Nephron progenitor cell (in vitro differentiated cells): ENCODE measurements at places on chromosomes 16 and 17.

DNA sequence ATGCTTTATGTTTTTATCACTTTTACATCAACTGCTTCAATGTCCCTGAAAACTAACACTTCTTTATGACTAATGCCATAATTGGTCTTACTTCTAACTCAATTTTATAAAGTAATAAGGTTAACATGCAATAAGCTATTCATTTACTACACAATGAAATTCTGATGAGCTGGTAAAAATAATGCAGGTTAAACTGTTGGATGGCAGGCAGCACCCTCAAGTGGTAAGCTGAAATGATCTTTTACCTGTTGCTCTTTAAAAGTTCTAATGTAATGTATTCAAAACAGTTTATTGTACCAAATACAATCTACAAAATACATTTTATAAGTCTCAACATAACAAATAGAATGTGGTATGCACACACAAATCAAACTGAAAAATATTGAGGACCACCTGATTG, 1280.3 kb downstream of the CDH8 start:
- no peak overlapping the region for H3K27ac ChIP-seq
- DNase-seq = no peak
- H3K36me3 ChIP-seq = no peaks in the 10 kb centered on the region
- H3K4me1 ChIP-seq = no peaks in the 10 kb centered on the region
- H3K4me3 ChIP-seq = no peak overlapping the region
- H3K27me3 ChIP-seq = no peaks in the 10 kb centered on the region

- no peak overlapping the region for H3K27ac ChIP-seq
- no peak for DNase-seq
- H3K4me3 ChIP-seq = no peak overlapping the region
- no peaks in the 10 kb centered on the region for H3K36me3 ChIP-seq
- peaks cover 8% of the 10 kb centered on the region for H3K4me1 ChIP-seq
Observed at GRCh38 chr16:74257061-74257460, 39.6 kb upstream of the PSMD7 start.

- H3K4me1 ChIP-seq = peaks cover 20% of the 10 kb centered on the region
- no peak overlapping the region for H3K4me3 ChIP-seq
- no peak overlapping the region for H3K27ac ChIP-seq
- peaks cover 4% of the 10 kb centered on the region for H3K36me3 ChIP-seq
- no peak for DNase-seq
- H3K27me3 ChIP-seq = peaks cover 7% of the 10 kb centered on the region
Observed at GRCh38 chr17:57046749-57047148, 38.3 kb upstream of the AKAP1 start.

GRCh38 chr17:35299135-35299534, 56.3 kb downstream of the SLFN5 start:
- no peak overlapping the region for H3K27ac ChIP-seq
- no peaks in the 10 kb centered on the region for H3K4me1 ChIP-seq
- peaks cover 16% of the 10 kb centered on the region for H3K27me3 ChIP-seq
- no peaks in the 10 kb centered on the region for H3K36me3 ChIP-seq
- no peak for DNase-seq

- H3K36me3 ChIP-seq = no peaks in the 10 kb centered on the region
- no peak overlapping the region for H3K27ac ChIP-seq
- peaks cover 8% of the 10 kb centered on the region for H3K4me1 ChIP-seq
- peaks cover 9% of the 10 kb centered on the region for H3K27me3 ChIP-seq
Observed at GRCh38 chr16:778447-778846, 9.7 kb downstream of the RPUSD1 start.

DNA sequence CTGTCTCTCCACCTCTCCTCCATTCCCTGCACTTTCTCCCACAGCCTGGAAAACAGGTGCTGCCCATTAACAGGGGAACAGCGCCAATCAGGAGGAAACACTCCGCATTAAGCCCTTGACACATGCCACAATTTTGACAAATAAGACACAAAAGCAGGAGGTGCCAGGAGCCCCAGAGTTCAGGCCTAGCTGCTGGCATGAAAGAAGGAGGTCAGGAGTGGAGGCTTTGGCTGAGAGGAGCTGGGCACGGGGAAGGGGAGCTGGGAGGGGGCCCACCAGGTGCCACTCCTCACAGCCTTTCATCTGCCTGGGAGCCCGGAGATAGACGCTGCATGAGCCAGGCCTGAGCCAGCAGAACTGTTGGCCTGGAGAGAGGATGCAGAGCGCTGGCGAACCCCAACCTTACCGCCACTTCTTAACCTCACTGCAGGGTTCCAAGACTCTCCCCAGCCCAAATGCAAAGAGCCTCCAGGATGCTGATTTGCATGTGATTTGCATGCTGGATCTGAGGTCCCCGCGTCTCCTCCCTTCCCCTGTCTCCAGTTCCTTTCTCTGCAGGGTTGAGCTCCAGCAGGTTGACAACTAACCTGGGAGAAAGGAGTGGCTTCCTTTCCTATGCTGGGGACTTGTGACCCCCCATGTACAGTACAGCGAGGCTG, 139.8 kb upstream of the SDK2 start:
- peaks cover 26% of the 10 kb centered on the region for H3K27me3 ChIP-seq
- no peaks in the 10 kb centered on the region for H3K36me3 ChIP-seq
- DNase-seq = no peak
- no peak overlapping the region for H3K4me3 ChIP-seq
- H3K27ac ChIP-seq = no peak overlapping the region

GRCh38 chr17:76382803-76383545, 1.4 kb upstream of the SPHK1 start:
- no peak overlapping the region for H3K27ac ChIP-seq
- H3K27me3 ChIP-seq = peaks cover 66% of the 10 kb centered on the region
- DNase-seq = peak; percentile 74

DNA sequence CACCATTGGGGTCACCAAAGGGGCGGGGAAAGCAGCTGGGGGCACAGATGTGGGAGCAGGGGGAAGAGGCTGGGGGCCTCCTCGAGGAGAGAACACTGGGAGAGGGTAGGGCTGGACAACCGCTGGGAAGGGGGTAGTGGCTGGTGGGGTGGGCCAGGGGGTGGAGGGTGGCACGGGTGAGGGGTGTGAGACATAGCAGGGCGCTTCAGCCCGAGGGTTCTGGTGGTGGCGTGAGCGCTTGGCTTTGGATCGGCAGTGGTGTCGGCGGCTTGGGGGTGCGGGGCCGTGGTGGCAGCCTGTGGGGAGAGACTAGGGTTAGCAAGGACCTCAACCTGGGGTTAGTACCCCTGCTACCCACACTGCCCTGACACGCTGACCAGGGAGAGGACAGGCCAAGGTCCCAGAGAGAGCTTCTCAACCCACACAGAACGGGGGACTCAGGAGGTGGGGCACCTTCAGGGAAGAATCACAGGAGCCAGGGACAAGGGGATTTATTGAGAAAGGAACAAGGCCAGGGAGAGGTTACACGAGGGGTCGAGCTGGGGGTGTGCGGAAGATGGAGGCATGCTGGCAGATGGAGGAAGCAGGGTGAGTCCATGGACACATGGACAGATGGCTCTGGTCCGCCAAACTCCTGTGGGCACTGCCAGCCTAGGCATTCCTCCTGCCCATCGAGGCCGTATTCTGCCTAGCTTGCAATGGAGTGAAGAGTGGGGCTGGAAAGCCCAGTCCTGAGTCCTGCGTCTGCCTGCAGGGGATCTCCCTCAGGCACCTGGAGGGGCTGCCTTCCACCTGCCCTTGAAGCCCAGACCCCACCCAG, 8.4 kb downstream of the PER1 start:
- peaks cover 42% of the 10 kb centered on the region for H3K36me3 ChIP-seq
- no peaks in the 10 kb centered on the region for H3K4me1 ChIP-seq
- DNase-seq = no peak
- no peak overlapping the region for H3K27ac ChIP-seq
- H3K4me3 ChIP-seq = no peak overlapping the region
- peaks cover 2% of the 10 kb centered on the region for H3K27me3 ChIP-seq

DNA sequence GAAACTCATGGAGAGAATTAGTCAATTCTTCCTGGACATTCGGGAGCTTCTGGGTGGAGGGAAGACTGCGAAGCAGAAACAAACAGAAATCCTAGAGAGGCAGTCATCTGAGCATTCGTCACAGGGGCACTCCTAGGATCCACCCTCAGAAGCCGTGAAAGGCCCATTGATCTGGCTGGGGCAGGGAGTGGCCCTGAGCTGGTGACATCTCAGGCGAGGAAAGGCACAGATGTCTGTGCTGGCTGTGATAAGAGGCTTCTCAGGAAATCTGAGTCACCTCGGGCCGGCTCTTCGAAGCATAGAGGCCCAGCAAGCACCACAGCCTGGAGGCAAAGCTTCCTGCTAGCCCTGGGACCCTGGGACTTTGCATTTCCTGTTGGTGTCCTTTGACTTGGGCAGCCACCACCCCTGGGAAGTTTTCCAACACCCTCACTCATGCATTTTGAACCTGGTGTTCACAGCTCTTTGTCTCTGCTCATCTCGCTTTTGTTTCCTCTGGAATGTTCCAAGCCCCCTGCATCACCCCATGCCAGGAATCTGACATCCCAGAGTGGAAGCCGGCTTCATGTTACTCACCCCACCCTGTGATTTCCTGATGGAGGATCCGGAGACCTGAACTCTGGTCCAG, 23.3 kb upstream of the CDRT4 start:
- H3K27me3 ChIP-seq = no peaks in the 10 kb centered on the region
- peak overlapping the region; percentile 95 for H3K27ac ChIP-seq
- no peak overlapping the region for H3K4me3 ChIP-seq
- peaks cover 81% of the 10 kb centered on the region for H3K36me3 ChIP-seq
- peak; percentile 10 for DNase-seq

GRCh38 chr17:61770752-61771533, 92.4 kb downstream of the BRIP1 start:
- H3K36me3 ChIP-seq = peaks cover 86% of the 10 kb centered on the region
- no peak overlapping the region for H3K4me3 ChIP-seq
- no peaks in the 10 kb centered on the region for H3K4me1 ChIP-seq
- H3K27me3 ChIP-seq = no peaks in the 10 kb centered on the region

DNA sequence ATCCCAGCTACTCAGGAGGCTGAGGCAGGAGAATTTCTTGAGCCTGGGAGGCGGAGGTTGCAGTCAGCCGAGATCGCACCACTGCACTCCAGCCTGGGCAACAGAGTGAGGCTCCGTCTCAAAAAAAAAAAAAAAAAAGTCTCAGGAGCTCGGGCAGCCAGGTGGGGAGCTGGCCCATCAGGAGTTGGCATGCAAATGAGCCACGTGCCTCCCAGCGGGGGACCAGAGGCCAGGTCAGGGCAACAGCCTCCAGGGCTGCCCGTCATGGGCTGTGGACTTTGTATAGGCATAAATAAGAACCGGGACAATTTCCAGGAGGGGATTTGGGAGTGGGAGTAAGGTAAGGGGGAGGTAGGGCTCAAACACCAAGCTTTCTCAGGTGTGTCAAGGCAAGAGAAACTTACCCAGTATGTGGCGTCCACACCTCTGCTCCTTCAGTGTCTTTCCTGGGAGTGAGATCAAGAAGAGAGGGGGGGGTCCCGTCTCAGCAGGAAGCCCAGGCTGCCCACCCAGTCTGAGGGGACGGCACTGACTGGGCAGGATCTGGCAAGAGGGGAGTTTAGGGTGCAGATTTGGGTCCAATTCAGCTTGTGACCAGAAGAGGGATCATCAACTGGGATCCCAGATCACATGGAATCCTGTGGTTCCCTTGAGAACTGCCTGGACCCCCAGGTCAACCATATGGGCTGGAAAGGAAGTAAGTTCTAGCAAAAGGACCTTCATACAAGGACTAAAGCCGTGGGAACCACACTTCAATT, 22.3 kb upstream of the G6PC1 start:
- H3K36me3 ChIP-seq = no peaks in the 10 kb centered on the region
- no peak overlapping the region for H3K4me3 ChIP-seq
- peaks cover 16% of the 10 kb centered on the region for H3K4me1 ChIP-seq
- H3K27ac ChIP-seq = no peak overlapping the region
- peak; percentile 55 for DNase-seq
- H3K27me3 ChIP-seq = peaks cover 68% of the 10 kb centered on the region

- no peak overlapping the region for H3K4me3 ChIP-seq
Observed at GRCh38 chr17:63644846-63645245, 22.6 kb downstream of the MAP3K3 start.
